ENCODE measurements at places on chromosomes 1 and 21. TPM values are rescaled to one million over a fixed set of nuclear protein-coding genes. Genes with fewer than 3 reads are reported as not detected.

SPRR1B gene
- total RNA-seq = not detected

DNA sequence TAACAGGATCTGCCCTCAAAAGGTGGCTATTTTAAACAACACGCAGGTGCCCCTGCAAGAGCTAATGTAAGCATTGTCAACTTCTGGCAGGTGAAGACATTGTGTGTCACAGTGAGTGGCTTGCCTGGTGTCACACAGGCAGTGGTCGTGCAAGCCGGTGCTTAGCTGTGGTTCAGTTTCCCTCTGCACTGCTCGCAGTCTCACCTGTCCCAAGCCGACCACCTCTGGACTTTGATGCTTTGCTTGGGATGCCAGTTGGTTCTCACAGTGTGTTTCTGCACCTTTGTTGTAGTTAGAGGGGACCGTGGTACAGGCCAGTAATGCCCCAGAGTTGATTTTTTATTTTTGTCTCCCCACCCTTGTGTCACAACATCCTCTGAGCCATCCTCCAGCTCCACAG is 85.2 kb downstream of the UCK2 start:
- no peak for DNase-seq
- H3K36me3 ChIP-seq = no peaks in the 10 kb centered on the region
- H3K27ac ChIP-seq = no peak overlapping the region
- H3K4me1 ChIP-seq = peaks cover 12% of the 10 kb centered on the region
- no peak overlapping the region for H3K4me3 ChIP-seq

CFHR3 gene
- 0.23 TPM for total RNA-seq

ST6GALNAC3 gene
- total RNA-seq = 6.1 TPM

- H3K27ac ChIP-seq = no peak overlapping the region
- no peak overlapping the region for H3K4me3 ChIP-seq
- H3K27me3 ChIP-seq = no peaks in the 10 kb centered on the region
- no peaks in the 10 kb centered on the region for H3K4me1 ChIP-seq
These were observed 209.9 kb downstream of the GRIK3 start for GRCh38 chr1:36824390-36824861.

DNA sequence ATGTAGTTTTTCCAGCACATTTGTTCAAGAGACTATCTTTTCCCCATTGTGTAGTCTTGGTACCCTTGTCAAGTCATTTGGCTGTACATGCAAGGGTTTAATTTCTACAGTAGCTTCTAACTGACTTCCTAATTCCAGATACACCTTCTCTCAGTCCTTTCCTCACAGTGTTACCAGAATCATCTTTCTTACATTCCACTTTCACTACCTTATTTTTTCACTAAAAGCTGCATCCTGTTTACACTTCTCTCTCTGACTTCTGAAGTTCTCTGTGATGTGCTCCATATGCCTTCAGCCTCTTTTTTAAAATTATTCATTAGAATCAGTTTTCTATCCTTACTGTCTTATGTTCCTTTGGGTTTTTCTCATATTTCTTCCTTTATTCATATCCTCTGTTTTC is 57.1 kb upstream of the RWDD3 start:
- no peak for DNase-seq
- H3K4me1 ChIP-seq = peaks cover 3% of the 10 kb centered on the region
- no peak overlapping the region for H3K4me3 ChIP-seq

LDLRAD1 gene
- 0.37 TPM for total RNA-seq

DNA sequence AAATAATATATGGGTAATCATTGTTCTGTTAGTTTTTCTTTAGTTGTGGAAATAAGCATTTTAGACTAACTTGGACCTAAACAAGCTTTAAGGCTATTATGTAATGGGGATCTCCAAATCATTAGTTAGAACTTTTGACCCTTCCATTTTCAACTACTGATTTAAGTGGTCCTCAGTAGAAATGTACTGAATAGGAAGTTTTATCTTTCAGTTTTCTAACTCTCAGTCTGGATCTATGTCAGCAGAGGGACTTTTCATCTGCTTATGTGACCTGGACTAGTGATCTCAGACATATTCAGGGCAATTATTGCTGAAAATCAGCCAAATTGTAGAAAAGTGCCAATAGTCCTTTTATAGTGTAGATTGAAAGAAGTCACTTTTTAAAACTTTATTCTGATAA is 56.0 kb downstream of the SASS6 start:
- DNase-seq = no peak
- no peaks in the 10 kb centered on the region for H3K36me3 ChIP-seq
- H3K4me1 ChIP-seq = peaks cover 2% of the 10 kb centered on the region
- H3K27ac ChIP-seq = no peak overlapping the region
- H3K27me3 ChIP-seq = no peaks in the 10 kb centered on the region
- H3K4me3 ChIP-seq = no peak overlapping the region

DNA sequence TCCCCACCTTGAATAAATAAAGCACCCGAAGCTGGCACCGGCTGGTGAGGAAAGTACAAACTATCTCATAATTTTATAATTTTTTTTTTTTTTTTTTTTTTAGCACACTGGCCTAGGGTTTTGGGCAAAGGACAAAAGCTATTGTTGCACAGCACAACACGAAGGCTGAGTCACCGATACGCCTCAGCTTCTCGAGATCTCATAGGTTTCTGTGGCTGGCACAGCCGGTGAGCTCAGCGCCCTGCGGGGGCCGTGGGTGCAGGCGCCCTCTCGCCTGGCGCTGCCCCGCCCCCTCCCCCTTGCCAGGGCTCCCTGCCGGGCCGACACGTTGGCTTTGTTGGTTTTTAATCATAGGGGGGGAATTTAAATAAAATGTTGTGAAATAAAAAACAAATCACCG is 17.2 kb downstream of the CASZ1 start:
- H3K27ac ChIP-seq = no peak overlapping the region
- DNase-seq = no peak
- no peaks in the 10 kb centered on the region for H3K4me1 ChIP-seq
- no peak overlapping the region for H3K4me3 ChIP-seq
- no peaks in the 10 kb centered on the region for H3K36me3 ChIP-seq

DNA sequence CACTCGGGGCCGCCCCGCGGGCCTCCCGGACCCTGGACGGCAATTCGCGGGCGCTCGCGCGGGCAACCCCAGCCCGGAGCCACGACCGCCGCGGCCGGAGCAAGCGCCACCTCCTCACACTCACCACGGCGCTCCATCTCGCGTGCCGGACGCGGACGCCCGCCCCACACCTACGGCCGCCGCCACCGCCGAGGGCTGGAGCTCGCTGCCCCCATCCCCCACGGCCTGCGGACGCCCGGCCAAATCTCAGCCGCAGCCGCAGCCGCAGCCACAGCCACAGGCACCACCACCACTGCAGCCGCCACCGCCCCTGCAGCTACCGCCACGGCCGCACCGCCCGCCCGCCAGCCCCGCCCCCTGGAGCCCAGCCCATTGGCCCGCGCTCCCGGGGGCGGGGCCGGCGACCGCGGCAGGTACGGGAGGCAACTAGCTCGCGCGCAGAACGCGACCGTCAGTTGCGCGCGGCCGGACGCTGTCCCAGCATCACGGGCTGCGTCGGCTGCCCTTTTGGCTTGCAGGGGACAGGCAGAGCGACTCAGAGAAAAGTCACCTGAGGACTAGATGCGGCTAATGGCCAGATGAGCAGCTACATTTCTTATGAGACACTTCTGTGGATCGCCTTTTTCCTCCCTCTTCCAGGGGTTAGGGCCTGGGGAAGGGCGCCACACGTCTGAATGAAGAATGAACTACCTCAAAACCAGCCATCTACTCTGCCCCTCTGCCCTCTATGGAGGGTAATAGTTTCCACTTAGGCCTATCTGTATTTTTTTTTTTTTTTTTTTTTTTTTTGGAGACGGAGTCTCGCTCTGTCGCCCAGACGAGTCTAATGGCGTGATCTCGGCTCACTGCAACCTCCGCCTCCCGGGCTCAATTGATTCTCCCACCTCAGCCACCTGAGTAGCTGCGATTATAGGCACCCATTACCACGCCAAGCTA is at the start of gene ARHGAP29:
ARHGAP29 (minus strand) TSS at position 294 of the 936 bp plus-strand sequence. CDS start 5,973 bp downstream, outside the sequence.
- peak within 1 kb of the TSS; percentile 40 for H3K27ac ChIP-seq
- no peaks in the 10 kb centered on the region for H3K36me3 ChIP-seq
- DNase-seq = peak; percentile 81
- H3K27me3 ChIP-seq = no peaks in the 10 kb centered on the region
- no peaks in the 10 kb centered on the region for H3K4me1 ChIP-seq

RPTN gene
- total RNA-seq = not detected

DNA sequence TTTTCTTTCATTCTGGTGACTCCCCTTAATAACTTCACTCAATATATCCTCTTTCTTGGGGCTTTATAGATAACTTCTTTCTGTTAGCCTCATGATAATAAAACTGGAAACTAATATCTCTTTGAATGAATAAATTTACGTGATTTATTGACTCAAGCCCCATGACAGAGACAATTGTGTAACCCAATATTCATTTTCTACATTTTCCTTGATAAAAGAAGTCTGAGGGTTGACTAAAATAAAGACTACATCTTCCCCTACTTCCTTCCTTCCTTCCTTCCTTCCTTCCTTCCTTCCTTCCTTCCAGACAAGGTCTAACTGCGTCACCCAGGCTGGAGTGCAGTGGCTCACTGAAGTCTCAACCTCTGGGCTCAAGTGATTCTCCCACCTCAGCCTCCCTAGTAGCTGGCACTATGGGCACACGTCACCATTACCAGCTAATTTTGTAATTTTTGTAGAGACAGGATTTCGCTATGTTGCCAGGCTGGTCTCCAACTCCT is 85.1 kb downstream of the CYYR1 start:
- no peak overlapping the region for H3K27ac ChIP-seq
- H3K4me1 ChIP-seq = no peaks in the 10 kb centered on the region
- H3K36me3 ChIP-seq = no peaks in the 10 kb centered on the region
- no peak overlapping the region for H3K4me3 ChIP-seq
- no peaks in the 10 kb centered on the region for H3K27me3 ChIP-seq

GRCh38 chr1:172777767-172778166 is 118.9 kb downstream of the FASLG start:
- no peaks in the 10 kb centered on the region for H3K4me1 ChIP-seq
- H3K4me3 ChIP-seq = no peak overlapping the region
- H3K36me3 ChIP-seq = no peaks in the 10 kb centered on the region
- H3K27ac ChIP-seq = no peak overlapping the region
- no peaks in the 10 kb centered on the region for H3K27me3 ChIP-seq
- no peak for DNase-seq

DNA sequence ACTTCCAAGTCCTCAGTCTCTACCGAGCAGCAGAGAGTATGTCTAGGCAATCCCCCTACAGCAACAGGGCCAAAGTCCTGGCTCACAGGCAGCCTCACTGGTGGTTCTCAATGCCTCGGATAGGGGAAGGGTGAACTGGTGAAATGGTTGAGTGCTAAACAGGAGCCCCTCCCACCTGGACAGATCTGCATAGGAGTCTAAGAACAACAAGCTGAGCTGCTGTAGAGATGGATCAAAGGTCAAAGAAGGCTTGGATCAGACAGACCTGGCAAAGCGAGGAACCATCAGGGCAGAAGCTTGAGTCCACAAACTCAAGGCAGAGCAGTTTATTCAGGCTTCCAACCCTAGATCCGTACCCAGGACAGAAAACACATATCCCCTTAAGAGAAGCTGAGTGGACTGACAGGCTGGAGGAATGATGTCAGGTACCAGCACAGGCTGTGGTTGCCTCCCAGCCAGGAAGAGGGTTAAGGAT is 31.8 kb downstream of the RABIF start:
- no peaks in the 10 kb centered on the region for H3K27me3 ChIP-seq
- no peak overlapping the region for H3K4me3 ChIP-seq
- H3K4me1 ChIP-seq = peaks cover 3% of the 10 kb centered on the region
- no peaks in the 10 kb centered on the region for H3K36me3 ChIP-seq
- no peak for DNase-seq
- no peak overlapping the region for H3K27ac ChIP-seq

DENND2D gene
- 19.0 TPM for total RNA-seq

FAM72D gene
- 0.46 TPM for total RNA-seq

- no peak overlapping the region for H3K4me3 ChIP-seq
- no peak for DNase-seq
- H3K4me1 ChIP-seq = no peaks in the 10 kb centered on the region
- no peak overlapping the region for H3K27ac ChIP-seq
- no peaks in the 10 kb centered on the region for H3K27me3 ChIP-seq
- no peaks in the 10 kb centered on the region for H3K36me3 ChIP-seq
These were observed 13.4 kb downstream of the VANGL2 start for GRCh38 chr1:160413716-160414115.

DNA sequence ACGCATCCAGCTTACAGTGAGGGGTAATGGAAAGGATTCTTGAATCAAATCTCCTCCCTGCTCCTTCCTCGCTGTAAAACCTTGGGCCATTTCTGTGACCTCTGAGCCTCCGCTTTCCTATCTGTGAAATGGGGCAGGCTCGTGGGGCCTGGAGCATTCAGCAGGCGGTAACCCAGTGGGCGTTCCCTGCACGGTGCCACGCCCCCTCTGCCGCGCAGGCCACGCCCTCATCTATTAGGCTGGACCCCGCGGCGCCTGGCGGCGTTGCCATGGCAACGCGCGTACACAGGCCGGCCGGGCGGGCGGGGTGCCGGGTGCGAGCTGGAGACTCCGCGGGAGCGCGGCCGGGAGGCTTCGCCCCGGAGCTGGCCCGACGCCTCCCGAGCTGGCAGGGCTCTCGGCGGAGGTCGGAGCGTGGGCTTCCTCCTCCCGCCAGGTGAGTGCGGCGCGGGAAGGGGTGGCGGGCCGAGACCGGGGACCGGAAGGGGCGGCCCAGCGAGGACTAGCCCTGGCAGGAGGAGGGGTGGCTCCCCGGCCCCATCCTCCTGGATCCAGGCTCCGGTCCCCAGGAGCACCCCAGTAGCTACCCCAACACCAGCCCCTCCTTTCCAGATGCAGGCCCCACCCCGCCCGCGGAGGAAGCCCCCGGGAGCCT is at the start of gene FHAD1:
FHAD1 (plus strand) TSS at position 264 of the 655 bp plus-strand sequence. CDS start 4,562 bp downstream, outside the sequence.
- DNase-seq = peak; percentile 86
- no peaks in the 10 kb centered on the region for H3K27me3 ChIP-seq
- peaks cover 11% of the 10 kb centered on the region for H3K4me1 ChIP-seq

CR1L gene
- not detected for total RNA-seq

GRCh38 chr1:30089024-30089430 is 634.4 kb downstream of the MATN1 start:
- DNase-seq = no peak
- no peaks in the 10 kb centered on the region for H3K36me3 ChIP-seq
- H3K4me3 ChIP-seq = no peak overlapping the region
- H3K4me1 ChIP-seq = peaks cover 5% of the 10 kb centered on the region
- H3K27me3 ChIP-seq = no peaks in the 10 kb centered on the region
